ENCODE measurements at places on chromosomes 1 and 21.
A peak's percentile ranks its signal among the peaks of the same experiment; 100 is the strongest.

GRCh38 chr1:101312147-101312546, 75.3 kb downstream of the S1PR1 start:
- DNase-seq = no peak

DNA sequence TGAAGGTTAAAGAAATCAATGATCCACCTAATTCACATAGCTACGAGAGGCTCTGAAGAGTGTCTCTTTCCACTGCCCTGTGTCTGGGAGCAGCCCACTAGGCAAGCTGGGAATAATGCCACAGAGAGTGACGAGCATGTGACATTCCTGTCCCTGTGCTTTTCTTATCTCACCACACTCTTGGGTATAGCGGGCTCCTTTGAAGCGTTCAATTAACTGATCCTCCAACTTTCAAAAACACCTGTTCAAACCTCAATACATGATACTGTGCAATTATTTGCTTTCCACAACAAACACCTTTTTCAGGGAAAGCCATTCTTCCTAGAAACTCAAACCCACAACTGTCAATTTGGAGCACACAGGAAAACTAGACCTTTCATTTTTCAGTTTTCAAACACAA, 43.4 kb downstream of the PLPP3 start:
- DNase-seq = peak; percentile 17

DNA sequence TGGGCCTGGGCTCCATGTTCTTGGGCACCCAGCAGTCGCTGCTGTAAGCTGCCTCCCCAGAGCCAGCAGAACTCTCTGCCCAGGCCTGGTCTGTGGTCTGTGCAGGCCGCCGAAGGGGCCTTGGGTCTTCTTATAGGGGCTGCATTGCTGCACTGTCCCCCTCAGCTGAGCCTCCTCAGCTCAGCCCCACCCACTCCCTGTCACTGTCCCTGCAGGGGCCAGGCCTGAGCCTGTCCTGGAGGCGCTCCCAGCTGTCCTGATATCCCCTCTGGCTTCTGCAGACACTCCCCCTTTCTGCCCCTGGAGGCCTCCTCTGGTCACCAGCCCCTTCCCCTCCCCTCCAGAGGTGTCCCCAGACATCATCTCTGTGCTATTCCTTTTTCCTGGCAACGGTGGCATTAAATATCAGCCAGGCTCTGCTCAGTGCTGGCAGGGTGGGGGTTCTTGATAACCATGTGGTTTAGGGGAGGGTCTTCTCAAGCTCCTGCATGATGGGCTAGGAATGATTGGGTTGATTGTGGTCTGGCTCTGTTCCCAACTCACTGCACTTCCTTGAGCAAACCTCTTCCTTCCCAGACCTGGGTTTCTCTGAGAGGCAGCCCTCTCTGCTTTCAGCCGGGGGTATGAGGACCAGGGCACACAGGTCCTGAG, 3.7 kb upstream of the FOXO6 start:
- DNase-seq = no peak

- no peak for DNase-seq
Measured at GRCh38 chr1:9376886-9377333, 84.2 kb downstream of the SPSB1 start.

DNA sequence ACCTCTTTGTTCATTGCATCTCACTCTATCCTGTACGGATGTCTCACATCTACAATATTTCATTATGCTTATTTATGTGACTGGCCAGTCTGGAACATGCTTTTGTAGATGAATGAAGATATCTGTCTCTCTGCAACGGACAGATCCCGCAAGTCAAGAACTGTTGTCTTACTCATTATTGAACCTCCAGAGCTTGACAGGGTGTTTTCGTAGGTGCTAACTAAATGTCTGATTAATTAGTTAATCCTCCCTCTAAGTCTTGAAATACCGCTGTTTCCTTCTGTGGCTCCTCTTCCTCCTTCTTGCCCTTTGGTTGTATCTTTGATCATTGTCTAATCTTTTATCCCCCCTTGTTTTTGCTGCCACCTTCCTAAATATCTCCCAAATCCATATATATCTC, 3.2 kb upstream of the C1orf162 start:
- no peak for DNase-seq

DNA sequence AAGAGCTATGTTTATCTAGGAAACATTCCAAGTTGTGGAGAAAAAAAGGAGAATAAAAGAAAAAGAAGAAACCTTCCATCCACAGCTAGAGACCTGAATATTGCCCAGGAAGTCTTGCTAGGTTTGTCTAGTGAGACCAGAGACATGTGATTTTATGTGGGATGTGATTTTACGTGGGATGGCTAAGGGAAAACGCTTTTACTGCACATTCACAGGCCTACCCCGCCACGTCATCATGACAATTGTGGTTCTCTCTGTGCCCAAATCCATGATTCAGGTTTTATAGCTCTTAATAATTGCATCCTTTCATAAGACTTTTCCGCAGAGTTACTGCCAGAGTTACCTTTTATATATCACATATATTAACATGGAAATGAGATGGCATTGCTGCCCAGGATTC, 86.4 kb upstream of the SSX2IP start:
- DNase-seq = no peak

DNA sequence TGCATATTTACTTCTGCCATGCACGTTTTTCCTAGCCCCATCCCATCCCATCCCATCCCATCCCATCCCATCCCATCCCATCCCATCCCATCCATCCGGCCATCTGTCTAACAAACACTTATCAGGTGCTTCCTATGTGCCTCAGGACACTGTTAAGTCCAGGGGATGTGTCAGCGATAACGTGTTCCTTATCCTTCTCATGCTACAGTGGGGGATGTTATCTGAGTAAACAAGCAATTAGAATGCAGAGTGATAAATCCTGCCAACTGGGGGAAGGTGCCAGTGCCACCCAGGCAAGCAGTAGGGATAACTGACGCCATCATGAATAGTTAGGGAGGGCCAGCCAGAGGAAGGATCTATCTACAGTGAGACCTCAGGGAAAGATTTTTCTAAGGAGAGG, 304.2 kb downstream of the CAMTA1 start:
- DNase-seq = peak; percentile 43

DNA sequence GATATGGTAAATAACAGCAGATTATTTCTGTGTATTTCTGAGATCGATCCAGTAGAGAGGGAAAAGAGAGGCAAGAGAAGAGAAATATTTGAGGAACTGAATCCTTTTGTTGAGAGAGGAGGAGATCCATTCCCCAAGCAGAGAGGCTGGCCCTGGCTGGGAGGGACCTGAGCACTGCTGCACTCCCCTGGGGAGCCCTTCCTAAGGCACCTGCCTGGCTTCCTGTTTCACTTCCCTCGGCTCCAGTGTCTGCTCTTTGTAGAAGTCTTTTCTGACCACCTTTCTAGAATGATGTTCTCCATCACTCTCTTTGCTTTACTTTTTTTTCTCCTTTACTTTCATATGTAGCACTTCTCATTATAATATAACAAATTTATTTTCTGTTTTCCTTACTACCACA, 42.3 kb upstream of the SLC6A9 start:
- DNase-seq = no peak

DNA sequence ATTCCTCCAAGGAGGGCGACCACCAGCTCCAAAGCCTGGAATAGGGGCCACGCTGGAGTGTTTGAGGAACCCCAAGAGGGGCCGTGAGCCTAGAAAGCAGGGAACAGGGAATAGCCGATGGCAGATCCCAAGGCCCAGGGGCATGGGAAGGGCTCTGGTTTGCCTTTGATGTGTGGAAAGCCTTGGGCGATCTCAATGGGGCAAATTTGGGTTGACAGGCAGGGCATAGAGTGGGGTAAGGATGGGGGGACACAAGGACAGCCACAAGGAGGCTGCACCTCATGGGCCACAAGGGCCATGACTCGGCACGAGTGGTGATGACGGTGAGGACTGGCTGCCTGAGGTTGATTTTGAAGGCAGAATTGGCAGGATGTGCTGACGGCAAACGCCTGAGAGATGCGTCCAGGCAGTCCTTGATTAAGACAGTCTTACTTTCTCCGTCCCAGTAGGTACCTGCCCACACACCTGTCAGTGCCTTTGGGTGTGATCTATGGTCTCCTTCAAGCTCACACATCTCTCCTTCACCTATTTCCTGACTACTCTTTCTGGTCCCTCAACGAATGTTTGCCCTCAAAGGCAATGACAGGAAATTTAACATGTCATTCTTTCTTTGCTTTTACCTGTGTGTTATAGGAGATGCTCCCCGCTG, 2.0 kb upstream of the TMPRSS3 start:
- no peak for DNase-seq

GRCh38 chr1:243438146-243438545, 182.3 kb downstream of the SDCCAG8 start:
- DNase-seq = no peak

- DNase-seq = no peak
Measured at GRCh38 chr1:47402591-47402990, 13.5 kb upstream of the FOXE3 start.

DNA sequence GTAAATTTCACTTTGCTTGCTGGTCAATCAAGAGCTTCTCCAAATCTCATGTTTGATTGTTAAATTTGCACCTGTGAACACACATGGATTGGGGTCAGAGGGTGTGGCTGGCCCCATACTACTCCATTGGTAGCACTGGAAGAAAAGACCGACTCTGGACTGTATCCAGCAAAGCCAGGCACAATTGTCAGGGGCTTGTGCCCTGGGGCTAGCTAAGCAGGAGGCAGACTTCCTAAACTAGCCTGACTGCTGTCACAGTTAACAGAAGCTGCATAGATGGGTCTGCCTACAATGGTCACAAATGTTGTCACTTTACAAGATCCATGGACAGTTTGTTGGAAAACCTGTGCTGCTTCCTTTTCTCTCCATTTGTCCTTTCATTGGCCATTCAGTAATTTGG, 421.0 kb downstream of the DSCAM start:
- peak; percentile 2 for DNase-seq

DNA sequence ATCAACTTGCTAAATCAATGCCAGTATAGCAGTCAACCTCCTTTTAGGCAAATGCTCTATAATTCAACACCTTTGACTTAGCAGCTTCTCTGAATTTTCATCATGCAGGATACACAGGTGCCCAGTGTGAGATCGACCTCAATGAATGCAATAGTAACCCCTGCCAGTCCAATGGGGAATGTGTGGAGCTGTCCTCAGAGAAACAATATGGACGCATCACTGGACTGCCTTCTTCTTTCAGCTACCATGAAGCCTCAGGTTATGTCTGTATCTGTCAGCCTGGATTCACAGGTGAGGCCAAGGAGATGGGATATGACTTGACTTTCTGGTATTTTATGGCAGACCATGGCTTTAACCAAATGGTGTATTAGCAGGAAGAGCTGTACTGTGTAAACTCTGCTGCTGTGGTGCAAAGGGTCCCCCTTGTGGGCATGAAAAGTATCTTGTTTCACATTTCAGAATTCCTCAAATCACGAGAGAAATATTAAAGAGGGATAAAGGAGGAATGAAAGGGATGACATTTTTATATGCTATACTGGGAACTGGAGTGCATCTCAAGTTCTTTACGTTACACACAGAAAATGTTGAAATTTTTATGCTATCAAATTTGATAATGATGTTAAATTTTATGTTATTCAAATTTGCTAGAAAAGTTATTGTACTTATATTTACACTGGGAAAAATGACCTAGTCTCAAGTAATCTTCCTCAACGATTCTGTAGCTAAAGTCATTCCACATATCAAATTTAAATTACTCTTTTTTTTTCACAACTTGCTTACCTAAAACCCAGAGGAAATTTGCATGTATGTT, 88.9 kb downstream of the CRB1 start:
- DNase-seq = peak; percentile 72

GRCh38 chr1:69662321-69662720, 94.6 kb downstream of the LRRC7 start:
- DNase-seq = no peak

GRCh38 chr1:247429496-247429895, 13.5 kb downstream of the NLRP3 start:
- no peak for DNase-seq

All from NCI-H2081 (cell line).